RKO (cell line): ENCODE measurements at places on chromosomes 2 and 18.

DNA sequence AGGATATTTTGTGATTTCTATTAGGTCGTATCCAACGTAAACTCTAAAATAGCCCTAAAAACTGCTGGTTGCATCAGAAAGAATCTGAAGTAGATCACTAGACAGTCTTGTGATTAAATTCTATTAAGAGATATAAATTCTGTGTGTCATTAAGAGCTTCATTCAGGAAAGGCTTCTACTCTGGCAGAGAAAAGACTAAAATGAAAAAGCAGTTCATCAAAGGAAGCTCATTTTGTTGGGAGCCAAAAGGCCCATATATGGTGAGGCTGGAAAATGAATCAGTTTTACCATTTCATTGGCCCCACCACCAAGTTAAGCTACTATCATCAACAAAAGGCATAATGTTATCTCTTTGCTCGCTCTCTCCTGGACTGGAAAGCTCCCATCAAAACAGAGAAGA, 261.1 kb downstream of the SATB2 start:
- no peak for DNase-seq

DNA sequence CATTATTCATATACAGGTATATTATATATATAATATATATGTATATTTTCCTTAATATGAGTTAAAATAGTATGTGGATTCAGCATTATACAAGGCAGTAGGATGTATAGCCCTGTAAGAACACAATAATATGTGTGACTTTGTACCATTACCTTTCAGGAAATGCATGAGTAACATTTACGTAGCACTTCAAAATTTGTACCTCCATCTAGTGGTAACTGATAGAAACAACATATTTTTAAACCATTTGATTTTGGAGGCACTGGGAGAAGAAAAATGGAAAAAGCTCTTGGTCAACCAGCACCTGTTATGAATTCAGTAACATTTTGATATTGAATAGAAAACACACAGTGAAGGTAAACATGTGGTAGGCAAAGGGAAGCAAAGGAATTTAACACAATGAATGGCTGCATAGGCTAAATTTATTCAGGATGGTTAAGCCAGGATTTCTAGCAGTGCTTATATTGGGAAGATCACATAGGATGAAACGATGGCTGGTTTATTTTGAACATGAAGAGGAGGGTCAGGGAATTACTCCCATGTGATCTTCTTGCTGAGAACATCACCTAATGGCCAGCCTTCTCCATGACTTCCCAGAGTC, 565.5 kb downstream of the CCDC85A start:
- peak; percentile 72 for DNase-seq

DNA sequence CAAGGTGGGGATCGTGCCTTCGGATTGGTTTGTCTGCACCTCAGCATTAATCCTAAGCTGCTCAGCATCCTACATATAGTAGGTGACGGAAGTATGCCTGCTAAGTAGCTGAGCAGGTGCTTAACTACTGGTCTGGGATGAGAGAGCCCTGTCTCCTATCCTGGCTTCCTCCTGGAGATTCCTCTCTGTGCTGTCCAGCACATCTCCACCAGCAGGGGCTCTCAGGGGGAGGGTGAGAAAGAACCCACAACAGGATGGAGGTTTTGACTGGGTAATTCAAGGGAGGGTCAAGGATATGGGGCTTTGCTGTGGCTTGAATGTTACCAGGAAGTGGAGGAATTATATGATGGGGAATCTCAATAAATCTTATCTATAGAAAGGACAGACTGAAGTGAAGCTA, 45.4 kb upstream of the KIF5C start:
- no peak for DNase-seq

DNA sequence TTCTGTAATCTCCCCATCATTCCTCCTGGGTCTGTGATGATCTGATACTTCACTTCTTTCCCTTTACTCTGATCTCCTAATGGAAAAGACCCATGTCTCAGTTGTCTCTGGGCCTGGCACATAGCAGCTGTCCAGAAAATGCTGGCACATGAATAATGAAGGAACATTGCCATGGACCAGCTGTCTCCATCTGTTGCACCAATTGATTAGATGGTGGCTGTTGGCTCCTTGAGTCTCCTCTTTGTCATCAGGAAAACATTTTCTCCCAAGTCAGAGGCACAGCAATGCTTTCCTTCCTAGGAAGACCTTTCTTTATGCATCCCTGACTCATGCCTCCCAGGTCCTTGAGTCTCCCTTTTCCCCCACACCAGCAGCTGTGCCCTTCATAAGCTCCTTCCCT, 286.2 kb upstream of the CXCR4 start:
- DNase-seq = no peak

GRCh38 chr18:14914121-14914520, 166.1 kb downstream of the ANKRD30B start:
- DNase-seq = no peak

DNA sequence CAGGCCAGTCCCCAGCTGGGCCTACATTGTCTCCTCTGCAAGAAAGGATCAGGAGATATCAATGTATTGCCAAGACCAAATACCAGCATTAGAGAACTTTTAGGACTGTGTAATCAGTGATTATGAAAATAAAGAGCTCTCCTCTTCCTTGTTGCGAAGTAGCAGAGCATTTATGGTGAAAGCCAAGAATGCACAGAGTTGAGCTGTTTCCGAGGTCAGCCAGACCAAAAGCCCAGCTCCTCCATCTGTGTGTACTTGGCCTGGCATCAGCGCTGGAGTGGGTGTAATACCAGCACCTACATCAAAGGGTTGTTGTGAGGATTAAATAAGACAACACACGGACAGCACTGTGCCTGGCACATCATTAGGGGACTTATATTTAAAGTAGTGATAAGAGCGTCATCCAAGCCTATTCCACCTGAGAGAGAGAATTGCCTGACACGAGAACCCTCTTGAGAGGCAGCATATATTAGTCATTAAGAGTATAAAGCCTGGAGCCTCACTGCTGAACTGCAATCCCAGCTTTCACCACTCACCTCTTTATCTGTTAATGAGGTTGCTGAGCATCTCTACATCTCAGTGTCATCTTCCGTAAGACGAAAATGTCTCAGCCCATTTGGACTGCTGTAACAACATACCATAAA, 7.4 kb upstream of the SLC16A14 start:
- peak; percentile 45 for DNase-seq

- no peak for DNase-seq
These were observed 76.9 kb downstream of the WDSUB1 start for GRCh38 chr2:159209341-159210306.
